Astrocyte (in vitro differentiated cells and primary cell): ENCODE measurements at places on chromosomes 11 and 22. TPM values are rescaled to one million over a fixed set of nuclear protein-coding genes. Genes with fewer than 3 reads are reported as not detected.

Gene MUC5AC
- total RNA-seq = not detected in 2 replicates

Gene EMID1
- 0.34 and 0.72 TPM in 2 replicates for total RNA-seq

Gene APOA1
- total RNA-seq = 3.9 and 6.0 TPM in 2 replicates

Gene CDC42EP1
- 106 and 109 TPM in 2 replicates for total RNA-seq

Gene FREY1
- 0.79 and 1.5 TPM in 2 replicates for total RNA-seq

Gene WNT7B
- 1.6 and 1.7 TPM in 2 replicates for total RNA-seq

Gene PHLDB1
- 179 and 194 TPM in 2 replicates for total RNA-seq

Gene FAM180B
- total RNA-seq = 0.16 TPM in 1 of 2 replicates, not detected in the other

Gene CSNK2A3
- total RNA-seq = 1.7 and 2.7 TPM in 2 replicates

Gene DEUP1
- total RNA-seq = 0.41 and 0.91 TPM in 2 replicates

Gene PRODH
- total RNA-seq = 1.2 and 1.4 TPM in 2 replicates

Gene EFCAB6
- 1.2 and 1.6 TPM in 2 replicates for total RNA-seq
